Stimulated activated naive B cell treated with anti-CD40 and anti-IgM and Interleukin-4, amounts not matched to agents 10 μg/mL and 1 μg/mL and 100 μg/mL, for 72 hours (primary cell): ENCODE measurements at places on chromosomes 5 and 9.

- no peak for DNase-seq
Measured at GRCh38 chr5:59097116-59097515, 514.2 kb downstream of the RAB3C start.

GRCh38 chr9:136119061-136119882, 597 bp upstream of the TMEM250 start:
- DNase-seq = peak; percentile 44

DNA sequence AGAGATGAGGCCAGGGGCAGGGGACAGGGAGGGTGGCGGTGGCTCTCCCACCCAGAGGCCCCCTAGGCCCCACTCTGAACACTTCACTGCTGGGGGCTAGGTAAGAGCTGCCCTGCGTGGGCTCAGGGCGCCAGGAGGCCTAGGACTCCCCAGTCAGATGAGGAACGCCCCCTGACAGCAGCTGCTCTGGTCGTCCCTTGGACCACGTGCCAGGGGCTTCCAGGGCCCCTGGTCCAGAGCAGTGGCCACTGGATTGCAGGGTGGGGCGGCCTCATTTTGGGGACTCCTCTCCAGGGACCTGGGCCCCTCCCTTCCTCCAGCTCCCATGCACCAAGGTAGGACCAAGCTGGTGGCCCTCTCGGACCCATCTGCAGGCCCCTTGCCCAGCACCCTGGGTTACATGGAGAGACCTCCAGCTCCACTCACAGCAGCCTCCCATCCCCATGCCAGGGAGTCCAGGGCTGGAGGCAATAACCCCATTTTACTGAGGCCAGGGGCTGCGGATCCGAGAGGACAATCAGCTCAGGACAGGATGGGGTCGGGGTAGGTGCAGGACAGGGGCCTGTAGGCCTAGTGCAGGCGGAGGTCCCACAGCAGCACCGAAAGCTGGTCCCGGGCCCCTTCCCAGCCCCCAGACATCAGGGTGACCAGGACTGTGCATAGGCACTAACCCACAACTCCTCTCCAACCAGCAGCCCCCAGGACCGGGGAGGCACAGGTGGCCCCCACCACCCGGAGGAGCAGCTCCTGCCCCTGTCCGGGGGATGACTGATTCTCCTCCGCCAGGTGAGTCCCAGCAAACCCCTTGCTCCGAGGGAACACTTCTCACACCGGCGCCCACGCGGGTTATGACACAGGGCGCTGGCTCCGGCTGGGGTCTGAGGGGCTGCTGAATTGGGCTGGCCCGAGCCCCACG, 1.5 kb downstream of the EGFL7 start:
- DNase-seq = no peak

DNA sequence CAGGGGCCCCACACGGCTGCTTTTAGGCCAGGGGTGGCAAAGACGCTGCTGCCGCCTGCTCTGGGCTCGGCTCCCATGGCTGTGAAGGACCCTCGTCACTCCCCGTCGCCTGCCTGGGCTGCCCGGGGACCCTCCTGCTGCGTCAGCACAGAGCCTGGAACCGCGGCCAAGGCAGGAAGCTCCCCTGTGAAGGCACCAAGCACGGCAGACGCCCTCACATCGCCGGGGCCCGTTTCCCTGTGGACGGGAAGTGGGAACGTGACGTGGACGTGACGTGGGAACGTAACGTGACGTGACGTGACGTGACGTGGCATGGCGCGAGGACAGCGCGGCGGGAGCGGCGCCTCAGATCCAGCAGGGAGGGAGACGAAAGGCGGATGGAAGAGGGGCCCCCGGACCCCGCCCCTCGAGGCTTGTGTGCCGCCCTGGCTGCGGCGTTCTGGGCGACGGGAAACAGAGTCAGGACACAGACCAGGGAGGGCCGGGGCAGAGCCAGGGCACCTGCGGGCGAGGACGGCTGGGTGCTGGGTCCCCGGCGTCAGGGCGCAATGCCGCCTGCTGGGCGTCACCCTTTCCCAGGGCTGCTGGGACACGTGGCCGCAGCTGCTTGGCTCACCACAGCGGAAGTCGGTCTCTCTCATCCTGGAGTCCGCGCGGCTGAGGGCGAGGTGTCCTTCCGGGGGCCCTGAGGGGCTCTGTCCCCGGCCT, 53.1 kb downstream of the MRPL36 start:
- no peak for DNase-seq

- no peak for DNase-seq
Measured at GRCh38 chr5:105917189-105917588, 1753.5 kb downstream of the EFNA5 start.
